Panc1 (cell line): ENCODE measurements at places on chromosomes 12 and 14.

GRCh38 chr12:94269316-94269999, 121.1 kb downstream of the PLXNC1 start:
- no peak for DNase-seq

- no peak for DNase-seq
Observed at GRCh38 chr14:34368115-34368970, 93.7 kb downstream of the SPTSSA start.

GRCh38 chr14:65339866-65340265, 72.7 kb upstream of the FUT8 start:
- DNase-seq: no peak

DNA sequence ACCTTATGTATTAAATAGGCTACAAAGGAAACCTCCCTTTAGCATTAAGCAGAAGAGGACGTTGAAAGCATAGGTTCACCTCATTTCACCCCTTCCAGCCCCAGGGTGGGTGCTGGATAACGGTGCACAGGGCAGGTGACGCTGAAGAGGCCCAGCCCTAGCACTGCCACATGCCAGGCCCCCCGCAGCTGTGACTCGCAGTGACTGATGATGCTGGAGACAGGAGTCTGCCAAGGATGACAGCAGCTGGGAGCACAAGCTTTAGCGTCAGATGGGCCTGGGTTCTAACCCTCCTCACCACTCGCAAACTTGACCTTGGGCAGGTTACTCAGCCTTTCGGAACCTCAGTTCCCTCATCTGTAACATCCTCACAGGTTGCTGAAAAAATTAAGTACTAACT, 76.7 kb downstream of the TBK1 start:
- DNase-seq: no peak

DNA sequence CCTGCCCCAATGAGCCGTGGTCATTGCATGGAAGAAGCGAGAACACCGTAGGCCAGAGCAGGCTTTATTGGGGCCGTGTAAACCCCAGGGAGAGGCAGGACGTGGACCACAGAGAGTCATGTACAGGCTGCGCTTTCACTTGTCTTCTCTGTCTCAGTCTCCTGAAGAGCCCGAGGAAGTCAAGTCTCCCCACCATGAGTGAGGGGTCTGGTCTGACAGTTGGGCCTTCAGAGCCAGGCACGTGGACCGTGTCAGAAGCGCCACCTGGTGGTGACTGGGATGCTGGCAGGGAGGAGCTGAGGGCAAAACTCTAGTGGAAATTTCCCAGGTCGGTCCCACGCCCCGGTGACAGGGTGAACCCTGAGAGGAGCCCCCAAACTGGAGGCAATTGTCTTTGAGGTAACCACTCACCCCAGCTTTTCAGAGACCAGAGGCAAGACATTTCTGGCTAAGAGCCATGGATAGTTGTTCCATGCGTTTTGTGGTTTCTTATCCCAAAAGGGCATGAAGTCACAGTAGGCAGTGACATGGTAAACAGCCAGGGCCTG, 17.4 kb downstream of the RPS6KL1 start:
- no peak for DNase-seq
